ENCODE measurements at places on chromosomes 12 and 14.

DNA sequence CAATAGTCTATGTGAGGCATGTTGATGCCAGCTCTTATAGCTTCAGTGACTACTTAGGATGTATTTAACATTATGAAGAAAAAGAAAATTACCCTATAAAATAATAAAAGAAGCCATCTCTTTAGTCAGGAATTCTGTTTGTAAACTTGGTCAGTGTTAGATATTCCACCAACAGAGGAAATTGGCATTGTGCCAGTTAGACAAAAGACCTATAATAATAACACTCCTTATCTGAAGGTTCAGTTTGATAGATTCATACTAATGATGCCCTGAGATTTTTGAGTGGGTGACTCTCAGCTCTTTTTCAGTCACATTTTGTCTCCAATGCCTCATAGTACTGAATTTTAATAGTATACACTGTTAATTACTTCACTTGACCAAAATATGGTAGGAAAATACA, 6.6 kb downstream of the SYT10 start:
- no peak for DNase-seq

DNA sequence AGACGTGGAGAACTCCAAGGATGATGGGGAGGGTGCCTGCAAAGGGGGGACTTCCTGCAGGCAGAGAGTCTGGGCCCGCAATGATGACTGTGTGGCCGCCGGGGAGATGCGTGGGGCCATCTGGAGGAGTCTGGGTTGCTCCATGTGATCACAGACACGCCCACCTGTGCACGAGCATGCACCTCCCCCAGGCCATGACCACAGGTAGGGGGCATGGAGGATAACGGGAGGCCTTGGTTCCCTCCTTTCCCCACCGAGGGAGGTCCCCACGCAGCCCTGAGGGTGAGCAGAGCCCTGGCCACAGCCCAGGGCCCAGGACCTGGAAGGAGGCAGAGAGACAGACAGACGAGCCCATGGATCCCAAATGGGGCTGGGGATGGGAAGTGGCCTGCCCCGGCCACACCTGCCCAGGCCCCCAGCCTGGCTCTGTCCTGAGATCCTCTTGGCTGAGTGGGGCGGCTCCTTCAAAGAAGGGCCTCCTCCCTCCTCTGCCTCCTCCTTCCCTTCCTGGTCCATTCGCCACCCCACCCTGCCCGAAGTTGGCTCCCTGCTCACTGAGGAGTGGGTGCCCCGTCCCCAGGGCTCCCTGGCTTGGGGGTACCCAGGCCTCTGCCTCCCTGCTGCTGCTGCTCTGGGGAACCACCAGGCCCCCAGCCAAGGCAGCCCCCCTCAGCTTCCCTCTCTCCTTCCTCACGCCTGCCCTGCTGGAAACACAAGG, 138.2 kb downstream of the CALM1 start:
- DNase-seq = no peak

- no peak for DNase-seq
Measured at GRCh38 chr14:79453276-79453675, 758.0 kb downstream of the DIO2 start.

GRCh38 chr12:93319523-93320050, 58.1 kb upstream of the NUDT4 start:
- DNase-seq = no peak

DNA sequence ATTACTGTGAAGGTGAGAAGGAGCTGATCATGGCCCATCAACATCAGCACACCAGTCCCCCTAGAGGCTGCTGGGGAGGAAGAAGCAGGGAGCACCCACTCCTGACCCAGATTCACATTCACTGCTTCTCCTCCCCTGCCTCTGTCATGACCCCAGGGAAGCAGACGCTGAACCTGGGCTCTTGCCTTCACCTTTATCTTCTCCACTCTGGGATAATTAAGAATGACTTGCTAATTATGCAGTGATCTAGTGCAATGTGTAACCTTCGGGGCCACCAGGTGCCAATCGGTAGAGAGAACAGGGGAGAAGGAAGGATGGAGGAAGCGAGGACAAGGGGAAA, 44.4 kb upstream of the IQSEC3 start:
- DNase-seq = no peak

DNA sequence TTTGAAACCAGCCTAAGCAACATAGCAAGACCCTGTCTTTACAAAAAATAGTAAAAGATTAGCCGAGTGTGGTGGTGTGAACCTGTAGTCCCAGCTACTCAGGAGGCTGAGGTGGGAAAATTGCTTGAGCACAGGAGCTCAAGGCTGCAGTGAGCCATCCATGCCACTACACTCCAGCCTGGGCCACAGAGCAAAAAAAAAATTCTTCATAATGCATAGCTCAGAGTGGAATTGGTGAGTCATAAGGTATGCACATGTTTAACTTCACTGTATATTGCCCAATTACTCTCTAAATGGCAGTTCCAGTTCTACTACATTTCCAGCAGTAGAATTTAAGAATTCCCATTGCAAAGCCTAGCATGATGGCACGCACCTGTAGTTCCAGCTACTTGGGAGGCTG, 26.8 kb upstream of the CLIP1 start:
- DNase-seq = no peak

- DNase-seq = no peak
Measured at GRCh38 chr12:89756585-89757398, 48.2 kb upstream of the ATP2B1 start.
